Lung microvascular endothelial cell (primary cell): ENCODE measurements at places on chromosomes 5 and 9. TPM values are rescaled to one million over a fixed set of nuclear protein-coding genes. Genes with fewer than 3 reads are reported as not detected.

The HSD17B3 gene
- total RNA-seq, result not detected in 2 replicates

GRCh38 chr9:107138261-107138992 is 144.7 kb upstream of the RAD23B start:
- no peak for DNase-seq

DNA sequence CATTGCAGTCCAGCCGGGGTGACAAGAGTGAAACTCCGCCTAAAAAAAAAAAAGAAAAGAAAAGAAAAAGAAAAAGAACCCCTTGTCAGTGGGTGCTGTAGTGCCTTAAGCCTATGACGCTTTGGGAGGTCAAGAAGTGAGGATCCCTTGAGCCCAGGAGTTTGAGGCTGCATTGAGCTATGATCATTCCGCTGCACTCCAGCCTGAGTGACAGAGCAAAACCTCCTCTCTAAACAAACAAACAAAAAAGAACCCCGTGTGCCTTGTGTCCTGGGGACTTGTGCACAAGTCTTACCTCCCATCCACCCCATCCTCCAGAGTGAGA is 33.5 kb upstream of the STXBP1 start:
- no peak for DNase-seq

- DNase-seq, result no peak
Measured at GRCh38 chr5:88829054-88829453, 53.9 kb downstream of the MEF2C start.

- peak; percentile 44 for DNase-seq
Measured at GRCh38 chr5:147576646-147577535, 67.0 kb upstream of the DPYSL3 start.

DNA sequence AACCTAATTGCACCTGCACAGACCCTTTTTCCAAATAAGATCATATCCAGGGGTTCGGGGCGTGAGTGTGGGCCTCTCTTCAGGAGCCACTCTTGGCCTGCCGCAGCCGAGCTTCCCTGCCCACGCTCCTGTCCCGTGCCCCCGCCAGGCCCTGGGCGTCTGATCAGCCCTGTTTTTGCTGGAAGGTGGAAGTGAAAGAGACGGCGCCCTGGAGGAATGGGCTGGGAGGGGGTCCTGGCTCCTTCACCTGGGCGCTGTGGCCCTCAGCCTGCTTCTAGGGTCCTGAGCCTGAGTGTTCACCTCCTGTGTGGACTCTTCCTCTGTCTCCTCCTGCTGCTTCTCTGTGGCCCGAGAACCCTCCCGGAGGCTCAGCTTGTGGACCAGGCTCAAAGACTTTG is 11.2 kb upstream of the COL5A1 start:
- no peak for DNase-seq
